Activated CD4-positive, alpha-beta T cell treated with anti-CD3 and anti-CD28 coated beads, Interleukin-2, Interleukin-6, amounts not matched to agents 100 ng/mL and 50 ng/mL, durations not matched to agents 16 hours and 8 hours (primary cell): ENCODE measurements at places on chromosomes 1 and 21.

DNA sequence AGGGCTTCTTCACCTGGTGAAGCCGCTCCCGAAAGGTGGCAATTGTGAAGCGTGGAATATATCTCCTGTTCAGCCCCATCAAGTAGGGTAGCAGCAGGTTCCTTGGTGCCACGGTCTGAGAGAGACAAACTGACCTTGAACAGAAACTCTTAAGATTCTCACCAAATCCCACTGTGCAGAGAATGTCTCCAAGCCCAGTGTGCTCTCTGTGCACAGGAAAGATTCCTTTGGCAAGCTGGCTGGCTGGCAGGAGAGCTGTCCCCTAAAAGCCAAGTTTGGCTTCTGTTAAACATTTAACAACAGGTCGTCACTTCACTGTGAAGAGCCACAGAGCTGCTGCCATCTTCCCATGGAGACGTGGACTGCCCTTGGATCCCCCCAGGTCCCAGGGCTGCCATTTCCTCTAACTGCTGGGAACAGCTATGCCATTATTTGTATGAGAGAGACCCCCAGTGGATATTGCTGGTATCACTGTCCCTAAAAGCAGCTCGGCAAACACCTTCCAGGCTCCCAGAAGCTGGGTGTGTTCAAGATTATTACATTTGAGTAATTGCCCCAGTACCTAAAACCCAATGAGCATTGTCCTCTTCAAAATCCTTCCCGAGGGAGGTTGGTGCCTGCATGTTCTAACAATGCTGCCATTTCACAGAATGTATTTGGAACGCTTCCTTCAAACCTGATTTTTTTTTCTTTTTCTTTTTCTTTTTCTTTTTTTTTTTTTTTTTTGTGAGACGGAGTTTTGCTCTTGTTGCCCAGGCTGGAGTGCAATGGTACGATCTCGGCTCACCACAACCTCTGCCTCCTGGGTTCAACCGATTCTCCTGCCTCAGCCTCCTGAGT is 71.8 kb downstream of the CD58 start:
- peak; percentile 77 for DNase-seq

DNA sequence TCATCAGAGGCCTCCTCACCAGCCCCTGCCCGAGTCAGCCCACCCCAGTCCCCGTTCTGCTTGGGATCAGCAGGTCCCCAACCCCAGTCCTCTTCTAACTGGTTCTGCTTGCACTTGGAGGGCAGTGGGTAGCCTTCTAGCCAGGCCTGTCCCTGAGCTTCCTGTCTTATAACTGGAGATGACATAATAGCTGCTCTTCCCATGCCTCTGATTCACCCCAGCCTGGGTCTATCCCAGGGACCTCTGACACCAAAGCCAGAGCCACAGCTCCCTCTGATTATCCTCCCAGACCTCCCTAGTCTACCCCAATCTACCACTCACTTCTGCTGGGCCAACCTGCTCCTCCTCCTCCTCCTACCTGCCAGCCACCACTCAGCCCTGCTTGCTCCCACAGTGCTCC is 31.4 kb downstream of the IQGAP3 start:
- DNase-seq, result no peak

GRCh38 chr1:7633506-7634245 is 137.4 kb upstream of the VAMP3 start:
- no peak for DNase-seq

DNA sequence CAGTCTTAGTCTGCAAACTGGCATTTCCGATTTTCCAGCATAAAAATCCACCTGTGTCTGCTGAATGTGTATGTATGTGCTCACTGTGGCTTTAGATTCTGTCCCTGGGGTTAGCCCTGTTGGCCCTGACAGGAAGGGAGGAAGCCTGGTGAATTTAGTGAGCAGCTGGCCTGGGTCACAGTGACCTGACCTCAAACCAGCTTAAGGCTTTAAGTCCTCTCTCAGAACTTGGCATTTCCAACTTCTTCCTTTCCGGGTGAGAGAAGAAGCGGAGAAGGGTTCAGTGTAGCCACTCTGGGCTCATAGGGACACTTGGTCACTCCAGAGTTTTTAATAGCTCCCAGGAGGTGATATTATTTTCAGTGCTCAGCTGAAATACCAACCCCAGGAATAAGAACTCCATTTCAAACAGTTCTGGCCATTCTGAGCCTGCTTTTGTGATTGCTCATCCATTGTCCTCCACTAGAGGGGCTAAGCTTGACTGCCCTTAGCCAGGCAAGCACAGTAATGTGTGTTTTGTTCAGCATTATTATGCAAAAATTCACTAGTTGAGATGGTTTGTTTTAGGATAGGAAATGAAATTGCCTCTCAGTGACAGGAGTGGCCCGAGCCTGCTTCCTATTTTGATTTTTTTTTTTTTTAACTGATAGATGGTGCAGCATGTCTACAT is 2.5 kb upstream of the OLFML3 start:
- peak; percentile 9 for DNase-seq

GRCh38 chr1:226308166-226308722 is 720 bp downstream of the LIN9 start:
- DNase-seq, result peak; percentile 44

DNA sequence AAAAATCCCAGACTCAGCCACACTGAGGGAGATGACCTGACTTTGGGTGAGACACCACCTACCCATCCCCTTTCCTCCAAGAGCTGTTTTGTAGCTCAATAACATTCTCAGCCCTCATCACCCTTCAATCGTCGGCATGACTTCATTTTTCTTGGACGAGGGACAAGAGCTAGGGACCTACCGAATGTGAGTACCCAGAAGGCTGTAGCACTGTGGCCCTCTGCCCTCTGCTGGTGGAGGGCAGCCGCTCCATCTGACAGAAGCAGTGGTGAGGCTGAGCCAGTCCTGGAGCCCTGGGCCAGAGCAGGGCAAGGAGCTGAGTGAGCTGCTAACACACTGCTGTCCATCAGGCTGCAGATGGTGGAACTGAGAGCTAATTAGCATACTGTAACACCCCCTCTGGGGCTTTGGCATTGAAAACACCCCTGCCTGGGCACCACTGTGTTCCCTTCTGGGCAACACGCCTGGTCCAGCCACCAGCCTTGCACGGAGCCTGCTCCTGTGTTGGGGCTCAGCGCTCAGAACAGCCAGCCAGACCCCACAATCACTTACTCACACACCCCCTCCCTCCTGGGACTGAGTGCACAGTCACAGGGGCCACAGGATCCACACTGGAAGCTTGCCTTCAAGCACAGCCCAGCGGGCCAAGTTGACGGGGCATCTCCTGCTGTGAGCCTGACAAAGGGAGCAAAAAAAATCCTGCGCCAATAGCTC is 18.3 kb upstream of the ALPL start:
- peak; percentile 46 for DNase-seq

GRCh38 chr1:8722366-8722765 is 95.1 kb downstream of the RERE start:
- no peak for DNase-seq

DNA sequence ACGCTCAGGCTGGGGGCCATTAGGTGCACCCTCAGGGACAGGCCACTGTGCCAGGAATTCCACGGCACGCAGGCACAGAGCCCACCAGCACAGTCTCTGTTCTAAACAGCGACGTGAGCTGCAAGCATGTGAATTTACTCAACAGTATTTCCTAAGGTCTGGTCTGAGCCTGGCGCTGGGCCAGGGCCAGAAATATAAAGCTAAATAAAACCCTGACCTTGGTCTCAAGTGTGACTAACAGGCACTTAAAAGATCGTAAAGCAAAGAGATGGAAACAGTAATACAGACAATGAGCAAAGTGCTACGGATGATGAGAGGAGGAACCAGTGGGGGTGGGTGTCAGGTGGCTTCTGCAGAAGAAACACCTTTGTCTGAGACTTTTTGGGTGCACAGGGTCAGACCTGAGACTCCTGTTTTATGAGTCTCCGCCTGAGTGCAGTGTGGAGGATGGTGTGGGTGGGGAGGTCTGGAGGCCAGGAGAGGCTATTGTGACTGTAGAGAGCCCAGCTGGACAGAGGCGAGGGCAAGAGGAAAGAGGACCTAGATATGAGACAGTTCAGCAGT is 53.4 kb upstream of the EDN2 start:
- no peak for DNase-seq

GRCh38 chr1:204623894-204624361 is 61.6 kb downstream of the LRRN2 start:
- peak; percentile 9 for DNase-seq

GRCh38 chr21:35120631-35121180 is 71.6 kb upstream of the RUNX1 start:
- DNase-seq, result no peak

GRCh38 chr1:192949783-192950182 is 109.4 kb downstream of the UCHL5 start:
- DNase-seq, result no peak

DNA sequence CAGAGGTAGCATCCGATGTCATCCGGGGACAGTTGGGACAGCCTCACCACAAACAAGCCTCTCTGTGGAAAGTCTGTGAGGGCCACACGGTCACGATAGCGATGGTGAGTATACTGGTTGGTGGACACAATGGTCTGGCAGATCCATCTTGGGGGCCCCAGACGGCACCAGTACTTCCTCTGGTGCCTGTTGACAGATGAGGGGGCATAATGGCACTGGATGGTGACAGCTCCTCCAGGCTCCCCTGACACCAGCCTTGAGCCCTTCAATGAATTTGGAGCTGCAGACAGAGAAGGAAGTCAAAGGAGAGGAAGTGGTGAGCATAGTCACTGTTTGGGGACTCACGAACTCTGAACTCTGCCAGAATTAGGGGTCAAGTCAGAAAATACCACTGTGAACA is 8.0 kb downstream of the FCAMR start:
- no peak for DNase-seq

GRCh38 chr1:208842451-208842850 is 598.3 kb upstream of the PLXNA2 start:
- DNase-seq, result no peak

- DNase-seq, result no peak
Observed at GRCh38 chr1:37593726-37594125, 2.0 kb downstream of the GNL2 start.

DNA sequence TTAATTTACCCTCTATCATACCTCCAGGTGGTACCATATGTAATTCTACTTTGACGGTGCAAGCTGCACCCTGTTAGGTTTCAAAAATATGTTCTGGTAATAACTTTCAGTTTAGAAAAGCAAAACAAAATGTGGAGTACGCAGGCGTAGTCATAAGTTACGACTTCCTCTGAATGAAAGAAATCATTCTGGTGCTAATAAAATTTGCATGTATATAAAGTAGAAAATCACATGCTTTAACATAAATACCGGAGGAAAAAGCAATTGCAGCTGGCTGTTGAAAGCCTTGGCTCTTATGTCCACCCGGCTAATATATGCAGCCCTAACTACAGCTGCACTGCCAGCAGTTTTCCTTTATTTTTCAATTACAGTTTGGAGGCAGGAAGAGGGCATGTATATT is 65.2 kb upstream of the TMPRSS15 start:
- DNase-seq, result no peak

DNA sequence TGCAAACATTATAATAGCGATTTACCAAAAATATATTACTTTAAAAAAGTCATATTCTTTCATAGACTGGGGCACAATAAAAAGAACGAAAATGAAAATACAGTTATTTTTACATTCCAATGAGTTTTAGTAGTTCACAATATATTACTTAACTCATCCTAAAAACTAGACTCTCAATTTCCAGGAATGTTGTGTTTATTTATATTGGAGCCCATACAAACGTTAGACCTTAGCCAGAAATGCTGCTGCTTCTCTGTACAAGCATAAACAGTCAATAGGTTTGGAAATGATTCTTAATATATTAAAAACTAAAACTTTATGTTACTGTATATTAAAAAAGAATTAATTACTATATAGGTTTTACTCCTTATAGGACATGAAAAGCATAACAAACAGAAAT is 302.3 kb downstream of the BRINP3 start:
- no peak for DNase-seq

DNA sequence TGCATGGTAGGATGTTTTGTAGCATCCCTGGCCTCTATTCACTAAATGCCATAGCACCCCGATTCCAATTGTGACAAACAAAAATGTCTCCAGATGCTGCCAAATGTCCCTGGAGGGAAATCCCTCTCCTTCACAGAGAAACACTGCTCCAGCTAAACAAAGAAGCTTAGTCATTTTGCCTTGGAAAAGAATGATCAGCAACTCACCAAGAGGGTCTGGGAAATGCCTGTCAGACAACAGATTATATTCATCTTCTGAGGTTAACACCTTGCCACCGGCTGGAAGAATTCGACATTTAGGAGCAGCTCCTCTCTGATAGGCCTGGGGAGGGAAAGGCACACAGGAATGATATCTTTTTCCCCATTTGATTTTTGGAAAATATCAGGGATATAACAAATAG is 84.4 kb downstream of the NIBAN1 start:
- DNase-seq, result peak; percentile 49

DNA sequence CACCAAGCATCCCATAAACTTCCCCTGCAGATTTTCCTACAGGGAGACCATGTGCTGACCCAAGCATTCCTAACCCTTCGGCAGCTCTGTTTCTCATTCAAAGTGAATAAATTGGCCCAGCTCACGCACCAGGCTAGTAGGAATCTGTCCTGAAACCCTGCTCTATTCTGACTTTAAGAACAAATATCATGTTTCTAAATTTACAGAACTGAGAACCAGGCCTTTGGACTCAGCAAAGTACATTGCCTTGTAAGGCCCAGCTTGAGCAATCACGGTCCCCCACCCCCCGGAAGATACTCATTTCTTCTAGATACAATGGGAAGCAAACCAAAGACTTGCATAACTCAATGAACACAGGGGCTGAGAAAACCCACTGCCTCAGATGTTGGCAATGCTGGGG is 160.1 kb upstream of the NFIA start:
- DNase-seq, result no peak

DNA sequence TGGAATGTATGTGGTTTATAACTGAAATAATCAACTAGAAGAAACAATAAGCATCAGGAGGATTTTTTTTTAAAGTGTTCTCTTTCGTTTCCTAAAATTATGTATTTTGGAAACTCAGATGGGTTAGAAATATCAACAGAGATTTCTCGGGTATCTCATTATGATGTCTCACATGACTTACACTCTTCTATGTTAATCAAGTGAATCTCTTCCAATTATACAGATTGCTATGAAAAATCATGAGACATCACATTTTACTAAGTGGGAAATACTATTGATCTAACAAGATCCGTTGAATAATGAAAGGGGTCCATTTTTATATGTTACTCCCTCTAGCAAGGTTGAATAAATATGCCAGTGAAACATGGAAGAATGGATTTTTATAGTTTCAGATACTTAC is 54.7 kb upstream of the NRIP1 start:
- DNase-seq, result no peak

DNA sequence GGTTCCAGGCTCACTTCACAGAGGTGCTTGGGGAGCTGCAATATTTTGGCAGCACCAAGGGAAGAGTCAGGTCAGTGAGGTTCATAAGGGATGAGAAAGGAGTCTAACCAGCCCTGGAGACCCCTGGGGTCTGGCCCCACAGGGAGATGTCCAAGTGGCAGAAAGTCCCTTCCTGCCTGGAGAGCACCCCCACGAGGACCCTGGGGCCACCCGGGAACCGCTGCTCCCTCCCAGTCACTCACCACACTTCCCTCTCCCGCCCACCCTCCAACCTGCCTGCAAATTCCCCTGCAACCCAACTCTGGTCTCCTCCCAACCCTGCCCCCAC is 6.5 kb upstream of the ITGB2 start:
- DNase-seq, result no peak

- no peak for DNase-seq
Observed at GRCh38 chr1:205324781-205325180, 3.2 kb upstream of the NUAK2 start.

GRCh38 chr1:179340918-179341317 is 24.9 kb upstream of the AXDND1 start:
- DNase-seq, result no peak

GRCh38 chr1:200938955-200939354 is 44.3 kb downstream of the INAVA start:
- DNase-seq, result peak; percentile 14
